Activated naive CD4-positive, alpha-beta T cell treated with Interleukin-2 at 50 U/mL for 16 hours (primary cell): ENCODE measurements at places on chromosomes 2 and 18.

GRCh38 chr2:237546876-237547395, 19.4 kb upstream of the PRLH start:
- no peak for DNase-seq

GRCh38 chr2:44001716-44002115, 5.9 kb upstream of the LRPPRC start:
- DNase-seq, result no peak

- no peak for DNase-seq
Measured at GRCh38 chr2:135925571-135925970, 49.3 kb upstream of the MCM6 start.

DNA sequence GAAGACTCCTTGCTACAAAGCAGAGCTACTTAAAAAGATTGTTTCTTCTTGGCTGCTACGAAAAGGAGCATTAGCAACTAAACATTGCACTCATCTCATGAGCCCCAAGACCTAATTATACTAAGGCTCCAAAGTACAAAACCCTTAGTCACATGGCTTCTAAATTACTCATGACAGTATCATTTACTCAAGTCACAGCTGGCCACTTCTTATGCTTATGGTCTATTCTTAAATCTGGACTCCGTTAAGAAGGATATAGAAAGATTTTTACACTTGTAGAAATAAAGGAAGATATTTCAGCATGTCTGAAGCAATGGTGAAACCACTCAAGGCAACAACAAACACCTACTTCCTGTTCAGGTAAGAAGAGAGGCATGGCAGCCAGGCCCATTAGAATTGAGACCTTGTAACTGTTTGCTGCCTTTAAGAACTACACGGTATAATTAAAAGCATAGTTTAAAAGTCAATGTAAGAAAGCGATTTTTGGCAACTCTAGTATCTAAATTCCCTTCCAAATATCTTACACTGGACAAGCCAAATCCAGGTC, 12.7 kb downstream of the ANKRD44 start:
- DNase-seq, result no peak

GRCh38 chr2:232854082-232854481, 16.0 kb upstream of the SNORC start:
- DNase-seq, result no peak

- no peak for DNase-seq
Measured at GRCh38 chr2:236173036-236173728, 5.0 kb upstream of the GBX2 start.

DNA sequence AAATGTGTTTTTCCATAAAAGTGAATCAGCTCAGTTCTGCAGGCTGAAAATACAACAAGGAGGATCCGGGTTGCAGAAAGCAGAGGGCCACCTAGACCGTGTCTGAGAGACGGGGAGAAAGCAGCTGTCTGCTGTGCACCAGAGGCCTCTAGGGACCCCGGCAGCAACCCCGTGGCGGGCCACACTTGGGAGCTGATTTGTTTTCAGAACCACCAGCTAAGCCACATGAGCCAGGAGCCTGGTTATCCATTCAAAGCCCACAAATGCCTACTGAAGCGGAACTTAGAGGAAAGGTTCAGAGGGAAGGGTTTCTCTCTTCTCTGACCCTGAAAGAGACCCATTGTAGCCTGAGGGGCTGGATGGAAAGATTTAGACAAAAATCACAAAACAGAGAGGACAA, 28.4 kb upstream of the ID2 start:
- no peak for DNase-seq

DNA sequence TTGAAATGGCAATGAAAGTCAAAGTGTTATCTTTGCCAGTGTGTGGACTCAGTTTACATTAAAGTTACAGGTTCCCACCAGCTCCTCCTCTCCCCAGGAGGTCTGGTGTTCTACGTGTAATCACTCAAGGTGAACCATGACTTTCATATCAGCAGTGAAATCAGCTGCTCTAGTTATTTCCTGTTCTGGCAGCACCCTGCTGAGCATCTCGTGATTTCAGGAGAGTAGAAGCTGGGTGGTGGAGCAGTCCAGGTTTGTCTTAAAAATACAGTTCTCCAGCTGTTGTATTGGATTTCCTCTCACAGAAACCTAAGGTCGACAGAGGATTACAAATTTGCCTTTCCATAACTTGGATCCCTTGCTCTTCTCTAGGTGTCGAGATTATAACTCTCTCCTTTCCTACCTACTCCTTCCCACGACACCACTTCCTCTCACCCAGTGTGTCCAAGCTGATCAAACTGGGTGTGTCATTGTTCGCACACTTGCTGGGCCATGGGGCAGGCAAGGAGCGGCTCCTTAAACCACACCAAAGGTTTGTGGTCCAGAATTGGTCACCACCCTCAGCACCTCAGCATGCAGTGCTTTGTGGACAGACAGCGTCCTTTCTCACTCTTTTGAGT, 13.0 kb upstream of the ARHGAP25 start:
- peak; percentile 27 for DNase-seq

- DNase-seq, result no peak
Measured at GRCh38 chr18:75112186-75113096, 96.5 kb downstream of the PTGR3 start.

DNA sequence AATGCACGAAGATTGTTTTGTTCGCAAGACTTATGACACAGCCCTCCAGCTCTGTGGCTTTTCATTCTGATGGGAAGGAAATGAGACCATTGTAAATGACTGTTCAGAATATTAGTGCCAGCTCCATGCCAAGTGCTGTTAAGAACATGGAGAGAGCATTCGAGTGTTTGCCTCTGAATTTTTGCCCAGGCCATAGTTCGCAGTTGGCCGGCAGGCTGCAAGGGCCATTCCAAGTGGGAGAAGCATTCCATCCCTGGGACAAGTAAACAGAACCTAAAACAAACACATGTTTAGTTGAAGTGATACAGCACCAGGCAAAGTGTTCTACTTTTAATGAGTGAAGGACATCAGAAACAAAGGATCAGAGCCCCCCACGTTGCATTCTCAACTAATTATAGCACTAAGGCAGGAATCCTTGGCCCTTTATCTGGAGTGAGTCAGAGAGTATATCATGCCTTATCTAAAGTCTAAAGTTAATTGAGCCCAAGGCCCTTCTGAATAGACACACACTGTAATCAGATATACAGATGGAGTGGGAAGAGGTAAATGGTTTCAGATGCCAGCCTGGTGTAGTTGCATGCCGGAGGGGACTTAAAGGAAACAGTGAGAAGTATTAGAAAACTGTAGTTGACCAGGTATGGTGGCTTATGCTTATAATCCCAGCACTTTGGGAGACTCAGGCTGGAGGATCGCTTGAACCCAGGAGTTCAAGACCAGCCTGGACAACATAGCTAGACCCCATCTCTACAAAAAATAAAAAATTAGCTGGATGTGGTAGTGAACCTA, 53.3 kb downstream of the NEDD4L start:
- DNase-seq, result no peak

DNA sequence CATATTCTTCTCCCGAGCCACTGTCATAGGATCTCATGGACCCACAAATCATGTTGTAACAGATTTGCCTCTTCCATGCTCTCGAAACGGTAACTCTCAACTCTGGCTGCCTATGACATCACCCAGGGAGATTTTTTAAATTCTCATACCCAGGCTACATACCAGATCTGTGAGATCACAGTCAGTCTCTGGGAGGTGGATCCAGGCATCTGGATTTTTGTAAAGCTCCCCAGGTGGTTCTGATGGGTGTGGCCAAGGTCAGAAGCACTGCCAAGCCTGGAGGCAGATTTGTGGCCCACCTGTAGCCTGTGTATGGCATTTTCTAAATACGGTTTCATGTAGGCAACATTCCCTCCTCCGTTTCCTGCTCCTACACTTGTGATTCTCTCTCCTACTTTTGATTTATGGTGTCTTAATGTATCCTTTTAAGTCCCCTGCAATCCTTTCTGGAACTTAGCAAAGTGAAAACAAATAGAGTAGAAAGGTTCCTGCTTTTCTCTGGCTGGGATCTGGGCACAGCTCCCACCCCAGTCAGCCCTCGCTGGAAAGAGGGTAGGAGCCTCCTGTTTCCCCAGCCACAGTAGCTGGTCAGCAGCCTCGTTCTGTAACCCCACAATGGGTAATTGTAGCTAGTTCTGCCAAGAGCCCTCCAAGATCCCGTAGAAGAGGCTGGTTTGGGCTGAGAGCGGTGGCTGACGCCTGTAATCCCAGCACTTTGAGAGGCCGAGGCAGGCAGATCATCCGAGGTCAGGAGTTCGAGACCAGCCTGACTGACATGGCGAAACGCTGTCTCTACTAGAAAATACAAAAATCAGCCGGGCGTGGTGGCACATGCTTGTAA, 96.2 kb downstream of the KLHL29 start:
- no peak for DNase-seq

DNA sequence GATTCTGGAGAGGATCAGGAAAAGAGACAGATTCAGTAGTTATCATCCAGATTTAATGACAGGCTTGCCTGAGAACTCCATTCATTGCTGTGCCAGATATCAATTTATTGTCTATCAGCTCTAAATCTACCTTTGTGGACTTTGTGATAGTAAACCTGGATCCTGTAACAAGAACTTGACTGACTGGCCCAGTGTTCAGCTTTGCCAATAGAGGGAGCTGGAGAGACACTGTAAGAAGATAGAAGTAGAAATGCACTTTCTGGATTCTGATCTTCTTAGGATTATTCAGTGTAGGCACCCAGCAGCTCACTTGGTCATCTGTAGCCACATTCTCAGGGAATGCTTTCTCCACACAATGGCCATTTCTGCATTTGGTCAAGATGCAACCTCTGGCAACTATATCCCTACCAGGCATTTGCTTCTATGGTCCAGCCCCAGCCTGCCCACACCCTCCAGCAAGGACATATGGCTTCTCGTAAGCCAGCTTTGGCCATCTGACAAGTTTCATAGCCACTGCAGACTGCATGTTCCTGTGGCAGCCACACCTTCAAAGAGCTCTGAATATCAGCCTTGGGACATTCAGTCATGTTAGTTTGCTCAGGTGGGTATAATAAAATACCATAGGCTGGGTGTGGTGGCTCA, 6.1 kb upstream of the SERPINB8 start:
- peak; percentile 38 for DNase-seq

GRCh38 chr18:69217196-69218000, 183.3 kb upstream of the DOK6 start:
- DNase-seq, result no peak

DNA sequence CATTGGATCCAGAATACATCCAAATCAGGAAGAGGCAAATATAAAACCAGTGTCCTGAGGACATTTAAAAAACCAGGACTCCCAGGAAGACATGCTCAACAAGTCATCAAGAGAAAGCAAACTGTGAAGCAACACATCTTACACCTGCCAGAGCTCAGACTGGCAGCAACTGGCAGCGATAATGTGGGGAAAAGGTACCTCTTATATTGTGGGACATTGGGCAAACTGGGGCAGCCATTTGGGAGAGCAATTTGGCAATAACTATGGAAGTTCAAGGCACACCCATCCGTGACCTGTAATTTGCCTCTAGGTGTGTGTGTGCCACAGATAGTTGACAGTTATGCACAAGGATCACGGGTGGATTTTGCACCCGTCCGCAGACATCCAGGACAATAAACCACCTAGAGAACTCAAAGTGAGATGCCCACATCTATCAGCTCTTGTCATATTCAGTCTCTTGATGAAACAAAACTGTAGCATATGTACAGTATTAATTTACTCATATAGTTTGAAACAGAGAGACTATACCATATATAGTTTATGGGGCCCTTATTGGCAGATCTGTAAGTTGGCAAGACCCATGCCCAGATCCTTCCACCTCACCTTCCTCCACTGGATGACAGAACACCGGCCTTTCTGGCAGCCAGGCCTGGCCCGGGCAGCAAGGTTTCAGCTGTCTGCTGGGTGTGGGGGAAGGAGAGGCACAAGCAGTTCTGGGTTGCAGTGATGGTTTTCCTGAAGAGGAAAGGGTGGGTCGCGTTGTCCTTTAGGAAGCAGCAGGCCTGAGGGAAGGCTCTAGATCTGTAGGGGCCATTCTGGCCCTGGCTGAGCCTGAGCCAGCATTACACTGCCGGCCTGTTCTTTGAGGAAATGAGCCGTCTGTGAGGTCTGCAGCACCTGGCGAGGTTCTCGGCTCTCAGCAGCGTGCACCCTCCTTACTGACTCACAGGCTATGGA, 18.8 kb downstream of the HJURP start:
- DNase-seq, result no peak

DNA sequence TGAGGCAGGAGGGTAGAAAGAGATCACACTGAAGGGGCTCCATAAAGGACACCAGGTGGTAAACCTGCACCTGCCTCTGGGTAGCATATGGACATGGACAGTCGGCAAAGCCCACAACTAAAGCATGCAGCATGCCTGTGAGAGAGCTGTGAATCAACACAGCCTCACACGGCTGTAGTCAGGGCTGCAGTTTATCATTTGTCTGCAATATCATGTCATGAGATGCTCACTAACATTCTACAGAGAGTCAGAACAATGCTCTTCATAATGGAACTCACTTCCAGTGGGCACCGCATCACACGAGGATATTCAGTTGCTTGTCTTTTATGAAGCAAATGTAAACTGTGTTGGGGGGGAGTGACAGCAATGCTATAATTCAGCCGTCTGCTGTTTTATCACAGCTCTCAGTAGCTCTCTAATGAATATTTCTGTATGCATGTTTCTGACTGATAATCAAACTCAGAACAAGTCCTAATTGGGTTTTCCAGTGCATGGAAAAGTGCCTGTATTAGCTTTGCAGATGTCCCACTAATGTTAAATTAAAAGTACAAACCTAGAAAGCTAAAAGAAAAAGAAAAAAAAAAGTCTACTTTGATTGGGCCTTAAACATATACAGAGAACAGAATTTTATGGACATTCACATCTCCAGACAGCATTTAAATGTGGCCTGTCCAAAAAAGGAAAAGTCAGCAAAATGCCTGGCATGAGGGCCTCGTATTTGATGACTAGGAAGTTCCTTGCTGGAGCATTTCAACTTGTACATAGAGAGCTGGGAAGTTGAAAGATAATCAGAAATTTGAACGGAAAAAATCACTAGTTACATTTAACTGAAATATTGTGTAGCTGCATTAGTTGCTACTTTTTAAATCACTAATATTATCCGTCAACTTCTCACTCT, 406.1 kb upstream of the SOX11 start:
- DNase-seq, result no peak

GRCh38 chr2:223563462-223563861, 38.7 kb downstream of the SCG2 start:
- DNase-seq, result no peak

- DNase-seq, result no peak
Measured at GRCh38 chr2:114784890-114785583, 342.6 kb downstream of the DPP10 start.
